Activated CD8-positive, alpha-beta memory T cell treated with anti-CD3 and anti-CD28 coated beads, Interleukin-2, amount 50 U/mL, for 4 hours (primary cell): ENCODE measurements at places on chromosomes 5 and 9.

DNA sequence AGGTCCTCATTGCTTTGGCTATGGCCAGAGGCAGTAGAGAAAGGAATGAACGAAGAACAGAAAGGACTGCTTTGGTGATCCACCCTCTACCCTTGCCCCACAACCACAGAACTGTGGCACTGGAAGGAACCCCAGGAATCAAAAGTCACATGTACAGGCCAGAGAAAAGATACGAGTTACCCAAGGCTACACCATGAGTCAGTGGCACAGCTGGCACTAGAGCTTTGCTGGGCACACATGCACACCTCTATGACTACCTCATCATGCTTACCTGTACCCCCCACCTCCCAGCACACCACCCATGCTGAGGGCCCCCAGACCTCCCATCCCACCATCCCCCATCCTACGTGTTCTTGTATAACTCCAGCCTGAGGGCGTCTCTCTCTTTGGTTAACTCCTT, 13.1 kb downstream of the GOLGA2 start:
- no peak for DNase-seq

DNA sequence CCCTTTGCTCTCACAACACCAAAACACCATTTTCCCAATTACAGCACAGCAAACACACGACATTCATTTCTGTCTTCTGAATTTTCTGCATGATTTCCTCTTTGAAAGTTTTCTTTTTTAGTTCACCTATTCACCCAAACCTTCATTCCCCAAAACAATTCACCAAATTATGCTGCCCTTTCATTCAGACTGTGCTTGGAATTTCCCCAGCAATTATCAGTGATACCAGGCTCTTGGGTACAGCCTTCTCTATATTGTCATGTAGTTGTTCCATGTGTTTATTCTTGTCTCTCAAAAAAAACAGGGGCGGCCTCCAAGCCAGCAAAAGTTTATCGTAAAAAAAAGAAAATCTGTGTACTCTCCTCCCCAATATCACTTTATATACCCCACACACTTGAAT, 9.0 kb upstream of the LIX1 start:
- DNase-seq: no peak

GRCh38 chr9:89606624-89607311, 2.0 kb downstream of the GADD45G start:
- DNase-seq: peak; percentile 28

DNA sequence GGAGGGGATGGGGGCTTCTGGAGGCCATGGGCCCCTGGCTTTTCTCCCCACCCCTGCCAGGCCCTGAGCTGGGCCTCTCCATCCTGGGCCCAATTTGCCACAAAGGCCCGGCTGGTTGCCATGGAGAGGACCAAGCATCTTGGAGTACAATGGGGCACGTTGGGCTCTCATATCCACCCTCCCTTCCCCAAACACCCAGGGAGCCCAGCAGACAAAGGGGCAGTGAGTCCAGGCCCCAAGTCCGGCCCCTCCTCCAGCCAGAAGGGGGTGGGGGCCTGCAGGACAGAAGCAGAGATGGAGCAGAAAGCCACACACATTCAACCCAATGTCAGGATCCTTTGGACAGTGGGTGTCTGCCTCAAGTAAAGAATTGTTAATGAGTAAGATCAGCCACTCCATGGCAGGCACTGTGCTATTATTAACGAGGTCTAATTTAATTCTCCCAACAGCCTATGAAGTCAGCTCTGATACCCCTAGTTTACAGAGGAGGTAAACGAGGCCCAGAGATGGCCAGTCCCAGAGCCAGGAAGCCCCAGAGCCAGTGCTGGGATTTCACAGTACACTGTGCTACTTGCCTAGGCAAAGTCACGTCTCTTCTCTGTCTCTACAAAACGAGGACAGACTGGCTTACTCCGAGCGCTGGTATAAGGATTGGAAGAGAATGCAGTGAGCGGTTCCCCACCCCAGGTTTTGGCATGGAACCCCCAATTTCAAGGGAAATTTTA, 2.3 kb downstream of the CRB2 start:
- no peak for DNase-seq

- no peak for DNase-seq
Observed at GRCh38 chr9:84153885-84154284, 173.3 kb downstream of the RMI1 start.

- no peak for DNase-seq
Observed at GRCh38 chr5:40552981-40553380, 126.7 kb upstream of the PTGER4 start.

- no peak for DNase-seq
Observed at GRCh38 chr9:38134611-38135237, 65.7 kb upstream of the SHB start.
